ENCODE measurements at places on chromosomes 1 and 21.
A peak's percentile ranks its signal among the peaks of the same experiment; 100 is the strongest.

- DNase-seq: no peak
Measured at GRCh38 chr21:25550352-25551120, 56.7 kb downstream of the MRPL39 start.

DNA sequence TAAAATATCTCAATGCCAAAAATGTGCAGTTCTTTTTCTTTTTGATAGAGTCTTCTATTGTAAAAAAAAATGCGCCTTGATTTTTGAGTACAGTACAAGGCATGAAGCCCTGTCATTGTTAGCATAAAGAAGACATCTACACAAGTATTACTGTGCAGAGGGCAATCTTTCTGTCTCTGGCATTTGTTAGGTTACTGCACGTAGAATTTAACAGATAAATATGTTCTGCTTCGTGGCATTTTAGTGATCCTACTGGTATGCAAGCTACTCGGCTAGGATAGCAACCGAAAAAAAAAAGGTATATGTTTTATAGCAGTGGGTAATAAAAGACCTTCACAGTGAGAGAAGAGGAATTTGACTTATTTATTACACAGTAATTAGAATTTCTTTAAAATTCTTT, 492.9 kb upstream of the ADGRL2 start:
- DNase-seq: no peak

DNA sequence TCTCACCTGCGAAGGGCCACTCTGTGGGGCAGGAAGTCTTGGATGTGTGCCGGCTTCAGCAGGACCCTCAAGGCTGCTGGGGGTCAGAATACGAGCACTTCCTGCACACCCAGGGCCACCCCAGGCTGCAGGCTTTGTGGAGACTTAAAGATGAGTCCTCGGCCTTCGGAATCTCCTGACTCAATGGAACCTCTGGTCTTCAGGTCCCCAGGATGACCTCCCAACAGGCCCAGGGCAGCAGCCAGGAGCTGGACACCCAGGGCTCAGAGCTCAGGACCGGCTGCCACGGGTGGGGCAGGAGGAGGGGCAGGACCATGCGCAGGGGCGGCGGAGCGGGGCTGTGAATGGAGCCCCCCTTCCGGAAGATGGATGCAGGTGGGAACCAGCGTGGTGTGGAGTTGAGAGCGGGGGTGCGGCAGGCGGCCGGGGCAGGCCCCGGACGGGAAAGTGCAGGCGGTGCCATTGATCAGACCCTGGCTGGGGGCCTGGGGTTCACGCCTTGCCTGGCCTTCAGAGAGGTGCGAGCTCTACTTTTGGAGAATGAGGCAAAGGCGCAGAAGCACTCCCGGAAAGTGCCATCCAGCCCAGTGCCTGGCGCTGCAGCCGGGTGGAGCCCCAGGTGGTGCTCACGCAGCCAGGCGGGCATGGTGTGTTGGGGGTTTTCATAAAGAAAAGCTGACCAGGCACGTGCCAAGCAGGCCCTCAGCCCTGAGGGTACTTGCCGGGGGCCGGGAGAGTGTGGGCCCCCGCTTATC, 10.4 kb downstream of the COL18A1 start:
- DNase-seq: no peak

DNA sequence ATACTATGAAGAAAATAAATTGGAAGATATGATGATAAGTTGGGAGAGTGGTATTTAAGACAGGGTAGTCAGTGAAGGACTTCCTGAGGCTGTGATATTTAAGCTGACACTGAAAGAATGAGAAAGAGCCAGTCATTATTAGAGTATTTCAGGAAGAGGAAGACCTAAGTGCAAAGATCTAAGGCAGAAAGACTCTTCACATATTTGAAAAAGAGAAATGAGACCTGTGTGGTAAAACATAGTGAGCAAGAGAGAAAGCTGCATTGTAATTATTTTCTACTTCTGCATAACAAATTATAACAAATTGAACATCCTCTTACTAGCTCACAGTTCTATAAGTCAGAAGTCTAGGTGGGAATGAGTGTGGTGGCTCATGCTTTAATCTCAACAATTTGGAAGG, 34.6 kb upstream of the DOCK7 start:
- no peak for DNase-seq

- no peak for DNase-seq
Measured at GRCh38 chr1:43272161-43272560, 2.4 kb downstream of the TMEM125 start.

- peak; percentile 5 for DNase-seq
Measured at GRCh38 chr1:39576016-39576657, 453 bp downstream of the PABPC4 start.

- DNase-seq: no peak
Measured at GRCh38 chr1:87318056-87318650, 10.5 kb upstream of the LMO4 start.

DNA sequence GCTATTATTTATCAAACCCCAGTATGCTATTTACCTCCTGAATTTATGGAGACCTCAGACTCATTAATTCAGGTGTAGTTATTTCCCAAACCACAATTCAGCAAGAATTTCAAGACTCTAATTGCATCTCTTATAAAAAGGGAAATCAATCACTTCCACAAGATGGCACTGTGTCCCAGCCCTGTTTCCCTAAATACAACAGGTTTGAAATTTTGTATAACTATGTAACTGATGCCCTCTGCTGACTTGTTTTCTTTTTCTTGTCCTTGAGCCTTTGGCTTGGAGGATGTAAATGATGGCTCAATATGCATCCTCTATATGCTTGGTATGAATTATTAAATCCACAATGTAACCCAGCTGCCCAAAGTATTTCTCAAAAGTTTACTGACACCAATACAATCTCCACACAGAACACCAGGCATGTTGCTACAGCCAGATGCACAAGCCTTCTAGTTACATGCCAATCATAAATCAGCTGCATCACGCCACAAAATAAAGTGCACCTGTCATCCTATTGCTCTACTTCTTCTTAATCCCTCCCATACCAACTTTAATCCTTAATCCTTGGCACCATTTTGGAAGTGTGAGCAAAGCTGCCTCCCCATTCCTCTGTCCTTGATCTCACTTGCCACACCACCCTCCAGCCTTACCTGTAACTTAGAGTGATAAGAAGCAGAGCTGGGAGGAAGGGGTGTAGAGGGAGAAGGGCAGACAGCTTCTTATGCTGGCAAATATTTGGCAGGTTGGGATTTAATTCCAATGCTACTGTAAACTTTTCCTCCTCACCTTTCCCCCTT, 9.0 kb downstream of the C1orf105 start:
- DNase-seq: peak; percentile 55

- DNase-seq: no peak
Measured at GRCh38 chr1:243435836-243436235, 180.0 kb downstream of the SDCCAG8 start.

- DNase-seq: no peak
Measured at GRCh38 chr1:56045477-56045876, 533.9 kb downstream of the PLPP3 start.

- DNase-seq: no peak
Measured at GRCh38 chr1:183604038-183604808, 14.0 kb upstream of the NCF2 start.

DNA sequence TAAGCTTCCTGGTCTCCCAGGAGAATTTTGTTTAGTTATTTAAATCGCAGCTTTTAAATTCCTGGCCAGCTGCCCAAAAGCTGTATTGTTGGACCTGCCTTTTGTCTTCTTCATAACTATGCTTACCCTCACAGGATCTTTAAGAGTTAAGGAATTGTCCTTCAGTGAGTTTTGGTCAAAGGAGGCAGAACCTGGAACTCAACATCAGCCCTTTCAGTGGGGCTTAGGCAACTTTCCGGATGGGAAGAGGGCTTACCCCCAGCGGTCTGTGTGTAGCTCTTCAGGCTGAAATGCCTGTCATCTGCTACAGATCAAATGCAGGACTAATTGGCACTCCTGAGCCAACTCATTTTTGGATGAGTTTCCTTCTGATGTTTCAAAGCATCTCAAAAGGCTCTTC, 402.6 kb downstream of the SIPA1L2 start:
- DNase-seq: no peak

DNA sequence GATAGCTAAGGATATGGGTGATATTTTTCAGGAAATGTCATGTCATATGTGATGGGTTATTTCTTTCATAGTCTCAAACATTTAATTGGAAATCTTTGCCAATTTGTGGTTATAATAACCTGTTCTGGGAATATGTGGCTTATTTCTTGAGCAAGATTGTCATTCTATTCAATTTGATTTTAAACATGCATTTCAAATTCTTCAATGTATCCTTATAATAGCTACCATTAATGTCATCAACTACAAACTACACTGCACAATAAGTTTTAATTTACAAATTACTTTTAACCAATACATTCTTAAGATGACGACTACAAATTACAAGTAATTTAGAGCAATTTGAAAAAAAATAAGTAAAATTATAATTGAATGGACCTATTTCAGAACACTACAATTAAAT, 164.9 kb downstream of the BRINP3 start:
- no peak for DNase-seq

DNA sequence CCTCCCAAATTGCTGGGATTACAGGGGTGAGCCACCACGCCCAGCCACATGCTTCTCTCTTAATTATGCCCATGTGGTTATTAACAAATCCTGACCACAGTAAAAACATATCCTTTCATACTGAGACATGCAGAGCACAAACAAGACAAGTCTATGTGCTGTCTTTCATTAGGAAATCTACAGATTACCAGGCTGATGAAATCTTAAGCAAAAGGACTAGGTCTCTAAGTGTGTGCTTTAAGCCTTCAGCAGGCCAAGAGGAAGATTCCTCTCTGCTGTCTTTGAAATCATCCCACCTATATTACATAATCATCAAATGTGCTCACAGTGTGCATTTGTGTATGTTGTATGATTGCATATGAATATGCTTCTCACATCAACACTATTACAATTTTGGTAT, 419.3 kb downstream of the KCTD3 start:
- DNase-seq: no peak

DNA sequence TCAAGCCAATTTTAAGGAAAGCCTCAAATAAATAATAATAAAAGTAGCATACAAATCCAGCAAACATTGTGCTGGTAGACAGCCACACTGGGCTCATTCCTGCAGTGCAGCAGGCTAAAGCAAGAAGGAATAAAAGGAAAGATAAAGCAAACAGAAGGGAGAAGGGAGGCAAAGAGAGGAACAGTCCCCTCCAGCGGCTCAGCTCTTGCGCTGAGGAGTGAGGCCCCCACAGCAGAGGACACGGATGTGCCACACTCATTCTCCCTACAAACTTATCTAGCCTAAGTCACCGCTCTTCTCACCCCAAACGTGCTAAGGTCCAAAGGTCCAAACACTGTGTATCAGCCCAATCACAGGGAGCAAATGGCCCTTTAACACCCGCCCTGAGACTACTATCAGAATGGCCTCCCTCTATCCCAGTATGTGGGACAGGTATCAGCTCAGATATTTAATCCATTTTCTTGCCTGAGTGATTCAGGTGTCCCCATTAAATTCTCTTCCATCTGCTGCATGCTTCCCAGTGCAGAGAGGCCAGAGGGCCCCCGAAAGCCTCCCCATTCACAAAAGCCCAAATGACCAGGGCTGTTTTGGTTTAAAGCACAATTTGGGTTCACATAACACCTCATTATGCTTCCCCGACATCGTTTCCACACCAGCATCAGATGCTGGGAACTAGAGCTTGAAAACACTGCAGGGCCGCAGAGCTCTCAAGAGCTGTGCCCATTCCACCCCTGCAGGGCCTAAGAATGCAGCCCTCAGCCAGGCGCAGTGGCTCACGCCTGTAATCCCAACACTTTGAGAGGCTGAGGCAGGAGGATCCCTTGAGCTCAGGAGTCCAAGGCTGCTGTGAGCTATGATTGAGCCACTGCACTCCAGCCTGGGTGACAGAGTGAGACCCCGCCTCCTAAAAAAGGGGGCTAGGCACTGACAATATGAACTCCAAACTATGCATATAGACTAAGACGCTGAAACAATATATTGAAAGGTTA, 17.8 kb downstream of the CAPZB start:
- DNase-seq: no peak

- DNase-seq: no peak
Measured at GRCh38 chr1:181453541-181454201, 29.6 kb upstream of the CACNA1E start.

GRCh38 chr1:231157311-231157710, 4.5 kb upstream of the TRIM67 start:
- no peak for DNase-seq

DNA sequence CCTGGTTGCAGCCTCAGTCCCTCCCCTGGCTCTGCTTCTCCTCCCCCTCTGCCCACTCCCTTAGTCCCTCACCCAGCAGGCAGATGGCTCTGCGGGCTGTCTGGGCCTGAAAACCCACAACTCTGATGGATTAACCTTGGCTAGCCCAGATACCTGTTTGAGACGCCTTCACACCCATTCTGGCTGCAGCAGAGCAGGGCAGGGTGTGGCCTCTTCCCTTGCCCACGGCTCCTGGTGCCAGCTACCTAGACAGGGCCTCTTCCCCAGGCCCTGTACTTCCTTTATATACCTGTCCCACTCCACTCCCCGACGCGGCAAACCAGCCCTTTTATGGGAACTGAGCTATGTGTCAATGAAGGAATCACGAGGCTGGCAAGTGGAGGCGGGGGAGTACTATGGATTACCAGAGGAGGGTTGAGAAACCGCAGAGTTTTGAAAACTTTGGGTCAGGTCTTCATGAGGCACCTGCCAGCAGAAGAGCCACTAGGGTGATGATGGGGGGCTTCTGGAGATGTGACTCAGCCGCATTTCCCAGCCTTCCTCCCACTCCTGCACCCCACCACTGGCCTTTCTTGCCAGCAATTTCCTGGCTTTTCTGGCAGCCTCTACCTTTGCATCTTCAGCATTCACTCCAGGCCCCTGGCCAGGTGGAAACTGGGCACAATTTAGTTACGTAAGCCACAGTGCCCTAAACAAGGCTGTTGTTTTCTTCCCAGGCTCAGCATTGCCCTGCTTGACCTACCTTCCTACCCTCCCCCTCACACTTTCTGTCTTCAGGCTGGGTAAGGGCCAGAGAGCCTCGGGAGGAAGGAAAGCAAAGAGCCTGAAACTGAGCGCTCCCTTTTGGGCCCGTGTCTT, at the start of gene CHI3L1:
Gene CHI3L1 (minus strand): TSS at position 259 of the 858 bp plus-strand sequence. CDS start 81 bp downstream, at position 178.
- peak; percentile 57 for DNase-seq

DNA sequence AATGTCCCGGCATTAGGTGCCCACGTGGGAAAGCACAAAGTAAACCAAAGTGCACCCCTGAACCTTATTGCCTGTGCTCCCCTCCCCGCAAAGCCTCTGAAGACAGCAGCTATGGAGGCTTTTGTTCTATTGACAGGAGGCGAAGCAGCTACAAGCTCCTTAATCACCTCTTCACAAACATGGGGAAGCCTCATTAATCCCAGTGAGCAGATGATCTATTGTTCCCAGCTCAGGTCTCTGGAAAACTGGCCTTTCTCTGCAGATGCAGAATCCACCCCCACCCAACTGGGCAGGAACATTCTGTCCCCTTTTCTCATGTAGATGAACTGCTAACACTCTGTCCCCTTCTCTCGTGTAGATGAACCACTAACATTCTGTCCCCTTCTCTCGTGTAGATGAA, 190.5 kb upstream of the CSF3R start:
- DNase-seq: no peak

GRCh38 chr1:32741059-32741412, 38.5 kb upstream of the SYNC start:
- no peak for DNase-seq

GRCh38 chr1:12709091-12709491, 6.8 kb upstream of the AADACL3 start:
- DNase-seq: no peak

DNA sequence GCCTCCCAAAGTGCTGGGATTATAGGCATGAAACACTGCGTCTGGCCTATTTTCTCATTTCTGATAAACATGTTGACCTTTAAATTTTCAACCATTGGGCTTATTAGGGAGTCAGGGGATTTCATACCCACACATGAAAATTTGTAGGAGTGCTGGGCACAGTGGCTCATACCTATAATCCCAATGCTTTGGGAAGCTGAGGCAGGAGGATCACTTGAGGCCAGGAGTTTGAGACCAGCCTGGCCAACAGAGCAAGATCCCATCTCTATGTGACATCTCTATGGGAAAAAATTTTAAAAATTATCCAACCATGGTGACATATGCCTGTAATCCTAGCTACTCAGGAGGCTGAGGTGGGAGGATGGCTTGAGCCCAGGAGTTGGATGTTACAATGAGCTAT, 10.5 kb upstream of the H3-3A start:
- no peak for DNase-seq

All from prostate gland (tissue), 2 donors.